ENCODE measurements at places on chromosomes 2 and 18.

- DNase-seq: peak; percentile 76
These were observed 39.9 kb downstream of the ADD2 start for GRCh38 chr2:70728128-70728527.

DNA sequence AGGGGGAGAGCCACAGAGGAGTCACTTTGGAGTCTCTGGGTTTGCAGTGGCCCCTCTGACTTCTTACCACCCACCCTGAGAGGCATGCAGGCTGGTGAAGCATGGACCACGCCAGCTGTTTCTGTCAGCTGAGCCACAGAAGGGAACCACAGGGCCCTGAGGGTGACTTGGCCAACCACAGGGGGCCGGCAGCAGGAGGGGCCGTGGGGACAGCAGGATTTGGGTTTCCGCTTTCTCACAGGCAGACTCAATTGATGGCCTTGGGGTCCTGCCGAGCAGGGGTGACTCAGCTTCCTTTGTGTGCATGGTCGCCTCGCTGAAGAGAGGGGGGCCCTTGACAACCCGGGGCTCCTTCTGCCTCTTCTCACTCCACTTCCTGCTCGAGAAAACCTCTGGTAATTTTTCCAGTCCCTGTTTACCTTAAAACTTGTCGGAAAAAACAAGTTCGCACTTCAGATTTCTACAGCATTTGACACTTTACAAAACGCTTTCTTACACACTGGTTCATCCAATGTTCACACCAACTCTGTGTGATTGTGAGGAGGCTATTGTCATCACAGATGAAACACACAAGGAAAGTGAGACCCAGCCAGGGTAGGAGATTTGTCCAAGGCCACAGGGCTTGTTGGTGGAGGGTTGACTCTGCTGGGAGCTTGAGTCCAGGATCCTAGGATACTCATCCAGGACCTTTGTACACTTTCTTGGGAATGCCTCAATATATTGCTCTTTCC lies 311.2 kb downstream of the LPIN1 start:
- DNase-seq: no peak

DNA sequence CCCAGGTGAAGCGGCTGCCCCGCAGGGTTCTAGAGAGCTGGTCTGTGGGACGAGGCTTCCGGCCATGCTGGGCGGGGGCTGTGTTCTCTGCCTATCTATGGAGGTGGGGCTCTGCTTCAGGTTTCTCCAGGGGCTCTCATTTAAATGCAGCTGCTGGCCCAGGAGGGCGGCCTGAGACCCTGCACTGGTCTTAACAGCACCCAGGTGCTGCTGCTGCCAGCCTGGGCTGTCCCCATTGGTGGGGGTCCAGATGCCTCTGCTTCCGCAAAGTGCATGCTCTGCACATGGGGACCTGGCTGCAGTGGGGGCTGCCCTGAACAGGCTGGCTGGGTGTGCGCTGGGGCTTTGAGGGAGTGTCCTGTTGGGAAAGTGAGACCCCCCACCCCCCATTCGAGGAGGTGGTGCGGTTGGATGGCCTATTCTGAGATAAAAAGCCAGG lies 29.7 kb upstream of the ALLC start:
- DNase-seq: peak; percentile 44

DNA sequence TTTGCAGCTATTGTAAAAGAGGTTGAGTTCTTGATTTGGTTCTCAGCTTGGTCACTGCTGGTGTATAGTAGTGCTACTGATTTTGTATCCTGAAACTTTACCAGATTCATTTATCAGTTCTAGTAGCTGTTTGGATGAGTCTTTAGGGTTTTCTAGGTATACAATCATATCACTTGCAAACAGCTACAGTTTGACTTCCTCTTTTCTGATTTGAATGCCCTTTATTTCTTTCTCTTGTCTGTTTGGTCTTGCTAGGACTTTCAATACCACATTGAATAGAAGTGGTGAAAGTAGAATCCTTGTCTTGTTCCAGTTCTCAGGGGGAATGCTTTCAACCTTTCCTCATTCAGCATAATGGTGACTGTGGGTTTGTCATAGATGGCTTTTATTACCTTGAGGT lies 210.5 kb upstream of the DPP10 start:
- no peak for DNase-seq

DNA sequence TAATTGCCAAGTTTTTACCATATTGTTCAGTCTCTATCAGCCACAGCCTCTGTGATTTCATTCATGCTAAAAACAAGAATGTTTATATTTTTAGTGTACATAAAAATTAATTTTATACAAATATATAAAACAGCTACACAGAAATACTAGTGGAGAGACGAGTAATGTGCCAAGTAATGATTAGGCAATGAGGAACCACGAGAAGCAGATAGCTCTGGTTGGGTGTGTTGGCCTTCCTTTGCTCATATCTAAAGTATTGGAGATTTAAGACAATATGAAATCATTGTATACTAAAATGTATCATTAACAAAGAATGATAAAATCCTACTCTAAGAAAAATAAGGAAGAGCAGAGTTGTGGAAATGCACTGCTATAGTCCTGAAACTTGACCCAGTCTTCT lies 326.7 kb downstream of the AGAP1 start:
- DNase-seq: no peak

- DNase-seq: peak; percentile 41
These were observed 79.4 kb downstream of the SLC4A3 start for GRCh38 chr2:219706823-219707281.

DNA sequence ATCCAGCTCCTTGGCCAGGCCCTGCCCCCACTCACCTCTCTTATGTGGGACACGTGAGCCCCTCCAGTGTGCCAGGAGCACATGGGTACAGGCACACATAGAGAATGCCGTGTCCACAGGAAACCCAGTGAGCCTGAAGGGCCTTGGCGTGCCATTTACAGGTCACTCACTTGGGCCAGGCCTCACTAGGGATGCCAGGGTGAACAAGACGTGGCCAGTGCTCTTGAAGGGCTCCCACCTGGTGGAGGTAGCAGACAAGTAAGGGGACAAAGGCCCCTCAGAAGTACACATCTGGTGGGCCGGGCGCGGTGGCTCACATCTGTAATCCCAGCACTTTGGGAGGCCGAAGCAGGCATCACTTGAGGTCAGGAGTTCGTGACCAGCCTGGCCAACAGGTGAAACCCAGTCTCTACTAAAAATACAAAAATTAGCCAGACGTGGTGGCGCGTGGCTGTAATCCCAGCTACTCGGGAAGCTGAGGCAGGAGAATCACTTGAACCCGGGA lies 15.1 kb upstream of the C1QL2 start:
- DNase-seq: no peak

DNA sequence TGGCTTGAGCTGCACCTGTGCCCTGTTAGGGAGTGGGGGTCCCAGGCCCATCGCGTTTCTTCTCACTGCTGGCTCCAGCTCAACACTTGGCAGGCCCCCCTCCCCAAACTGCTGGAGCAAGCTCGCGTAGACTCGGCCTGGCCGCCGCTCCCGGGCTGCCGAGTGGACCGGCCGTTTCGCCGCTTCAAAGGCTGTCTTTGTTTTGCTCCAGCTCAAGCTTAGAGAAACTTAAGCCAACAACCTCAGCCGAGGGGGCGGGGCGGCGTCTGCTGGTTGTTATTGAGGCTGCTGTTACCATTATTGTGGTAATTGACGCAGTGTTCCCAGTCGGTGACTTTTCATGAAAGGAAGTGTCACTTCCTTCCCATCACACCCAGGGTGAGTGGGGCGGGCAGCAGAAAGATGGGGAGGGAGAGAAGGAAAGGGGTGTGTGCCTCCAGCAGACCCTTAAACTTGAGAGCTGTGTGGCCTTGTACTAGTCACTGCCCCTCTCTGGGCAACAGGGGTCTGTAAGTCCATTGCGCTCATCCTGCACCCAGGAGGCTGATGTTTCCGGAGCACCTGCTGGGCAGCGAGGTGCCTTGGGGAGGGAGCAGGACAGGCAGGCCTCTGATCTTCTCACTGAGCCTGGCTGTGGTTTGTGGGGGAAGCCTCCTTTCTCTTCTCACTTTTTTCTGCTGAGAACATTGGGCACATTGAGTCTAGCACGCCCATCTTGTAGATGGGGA lies 2.1 kb downstream of the ARID5A start:
- peak; percentile 76 for DNase-seq

DNA sequence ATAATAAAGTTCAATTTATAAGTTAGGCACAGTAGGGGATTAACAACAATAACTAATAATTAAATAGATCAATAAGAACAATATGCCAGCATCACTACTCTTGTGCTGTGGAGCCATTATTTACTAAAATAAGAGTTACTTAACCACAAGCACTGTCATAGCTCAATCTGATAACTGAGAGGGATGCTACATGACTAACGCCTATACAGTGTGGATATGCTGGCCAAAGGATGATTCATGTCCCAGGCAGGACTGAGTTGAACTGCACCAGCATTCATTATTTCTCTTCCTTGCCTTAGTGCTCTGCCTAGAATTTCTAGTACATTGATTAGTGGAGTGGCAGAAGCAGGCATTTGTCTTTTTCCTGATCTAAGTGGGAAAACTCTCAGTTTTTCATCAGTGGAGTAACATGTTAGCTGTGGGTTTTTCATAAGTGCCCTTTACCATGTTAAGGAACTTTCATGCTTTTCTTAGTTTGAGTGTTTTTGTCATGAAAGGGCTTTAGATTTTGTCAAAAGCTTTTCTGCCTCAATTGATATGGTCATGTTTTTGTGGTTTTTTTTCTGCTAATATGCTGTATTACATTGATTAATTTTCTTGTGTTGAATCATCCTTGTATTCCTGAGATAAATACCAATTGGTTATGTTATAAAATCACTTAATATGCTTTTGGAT lies 21.7 kb downstream of the KIAA1328 start:
- DNase-seq: no peak

DNA sequence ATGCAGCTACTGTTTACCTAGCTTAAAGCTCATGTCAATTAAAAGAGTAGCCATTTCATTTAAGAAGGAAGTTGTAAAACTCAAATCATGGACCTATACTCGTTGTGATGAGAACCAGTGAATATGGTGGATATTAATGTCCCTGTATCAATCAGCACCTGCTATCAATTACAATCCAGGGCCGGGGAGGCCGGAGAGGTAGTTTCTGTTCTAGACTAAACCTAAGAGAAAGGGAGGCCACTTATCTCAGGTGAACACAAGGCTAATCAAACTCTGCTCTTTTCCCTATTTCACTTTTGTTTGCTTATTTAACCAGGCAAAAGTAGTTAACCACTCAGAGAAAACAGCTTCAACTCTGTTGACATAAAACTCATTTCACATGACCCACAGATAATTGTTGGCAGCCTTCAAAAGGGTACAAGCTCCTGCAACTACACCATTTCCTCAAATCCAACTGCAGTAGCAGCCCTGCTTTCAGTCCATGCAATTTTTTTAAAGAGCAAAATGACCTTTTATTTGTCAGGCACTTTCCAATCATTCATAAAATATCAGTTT lies 27.8 kb upstream of the SLC9A2 start:
- DNase-seq: no peak

DNA sequence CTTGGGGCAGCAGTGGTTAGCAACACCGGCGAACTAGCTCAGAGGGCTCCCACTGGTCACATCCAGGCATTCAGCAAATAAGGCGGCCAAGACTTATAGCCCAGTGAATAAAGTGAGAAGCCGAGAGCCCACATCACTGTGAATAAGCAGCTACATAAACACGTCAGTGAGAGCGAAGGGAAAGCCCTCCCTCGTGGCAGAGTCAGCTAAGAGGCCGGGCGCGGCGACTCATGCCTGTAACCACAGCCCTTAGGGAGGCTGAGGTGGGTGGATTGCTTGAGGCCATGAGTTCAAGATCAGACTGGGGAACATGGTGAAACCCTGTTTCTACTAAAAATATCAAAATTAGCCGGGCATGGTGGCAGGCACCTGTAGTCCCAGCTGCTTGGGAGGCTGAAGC lies 5.2 kb downstream of the D2HGDH start:
- DNase-seq: no peak

GRCh38 chr2:116696223-116696622 lies 1118.3 kb upstream of the DDX18 start:
- DNase-seq: no peak

DNA sequence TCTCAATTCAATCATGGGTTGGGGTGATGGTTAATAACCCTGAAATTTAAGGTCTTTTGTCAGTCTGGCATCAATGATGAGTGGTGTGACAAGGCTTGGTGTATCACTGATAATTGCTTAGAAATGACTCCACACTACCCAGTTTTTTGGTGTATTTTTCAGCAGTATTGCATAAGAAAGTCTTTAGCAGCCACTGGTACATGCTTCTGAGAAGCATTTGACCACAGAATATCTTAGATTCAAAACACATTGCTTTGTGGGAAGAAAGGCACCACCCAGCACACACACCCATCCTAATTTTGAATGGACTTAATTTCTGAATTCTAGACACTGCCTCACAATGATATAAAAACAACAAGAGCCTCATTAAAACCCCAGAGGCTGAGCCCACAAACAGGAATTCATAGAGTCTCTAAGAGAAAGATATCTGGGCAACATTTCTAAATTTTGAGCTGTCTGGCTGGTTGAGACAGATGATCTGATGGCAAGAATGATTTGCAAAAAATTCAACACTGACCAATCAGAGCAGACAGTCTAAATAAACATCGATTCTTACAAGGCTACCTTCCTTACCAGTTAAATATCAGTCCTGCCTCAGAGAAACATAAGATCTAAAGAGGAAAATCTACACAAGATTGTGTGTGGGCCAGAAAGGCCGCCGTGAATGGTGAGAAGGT lies 114.7 kb upstream of the CYP1B1 start:
- no peak for DNase-seq

- DNase-seq: no peak
These were observed 9.2 kb downstream of the SPR start for GRCh38 chr2:72896446-72896845.

GRCh38 chr18:10670856-10671255 lies 145.0 kb downstream of the NAPG start:
- no peak for DNase-seq

DNA sequence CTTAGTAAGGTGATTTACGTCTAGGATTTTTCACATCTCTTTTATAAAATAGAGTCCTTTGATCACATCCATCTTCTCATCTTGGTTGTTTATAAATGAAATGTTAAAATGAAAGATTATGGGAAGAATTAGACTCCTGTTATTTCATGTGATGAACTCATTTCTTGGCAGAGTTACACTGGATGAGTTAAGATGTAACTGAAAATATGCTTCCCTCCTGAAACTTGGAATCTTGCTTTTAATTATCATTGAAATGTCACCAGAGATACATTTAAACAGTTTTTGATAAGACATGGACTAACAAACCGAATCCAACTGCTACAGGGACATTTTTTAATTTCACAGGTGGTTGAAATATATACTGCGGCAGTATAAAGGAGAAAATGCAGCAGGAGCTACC lies 274.0 kb downstream of the DLGAP1 start:
- no peak for DNase-seq

- DNase-seq: no peak
These were observed 2.8 kb downstream of the STAT1 start for GRCh38 chr2:191010887-191011885.

DNA sequence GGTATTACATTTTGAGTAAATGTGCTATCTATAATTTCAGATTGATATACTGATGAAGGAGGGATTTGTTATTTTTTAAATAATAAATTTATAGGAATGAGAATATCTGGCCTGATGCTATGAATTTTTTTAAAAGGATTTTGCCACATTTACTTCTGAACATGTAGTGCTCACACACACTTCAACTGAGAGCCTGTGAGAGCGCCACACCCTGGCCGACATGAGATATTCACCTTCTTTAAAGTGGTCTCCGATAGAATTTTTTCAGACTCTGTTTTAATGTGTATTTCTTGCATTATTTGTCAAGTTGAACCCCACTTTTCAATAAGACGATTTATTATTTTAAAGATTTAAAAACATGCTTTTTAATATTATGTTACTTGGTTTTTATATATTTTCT lies 813.3 kb downstream of the DCC start:
- no peak for DNase-seq
